ENCODE measurements at places on chromosomes 12 and 14.

GRCh38 chr14:104428860-104429259, 150.7 kb upstream of the C14orf180 start:
- no peak for DNase-seq

- no peak for DNase-seq
Observed at GRCh38 chr12:52256584-52256935, 17.9 kb upstream of the KRT86 start.

GRCh38 chr14:61077951-61078720, 97.1 kb downstream of the SLC38A6 start:
- no peak for DNase-seq

DNA sequence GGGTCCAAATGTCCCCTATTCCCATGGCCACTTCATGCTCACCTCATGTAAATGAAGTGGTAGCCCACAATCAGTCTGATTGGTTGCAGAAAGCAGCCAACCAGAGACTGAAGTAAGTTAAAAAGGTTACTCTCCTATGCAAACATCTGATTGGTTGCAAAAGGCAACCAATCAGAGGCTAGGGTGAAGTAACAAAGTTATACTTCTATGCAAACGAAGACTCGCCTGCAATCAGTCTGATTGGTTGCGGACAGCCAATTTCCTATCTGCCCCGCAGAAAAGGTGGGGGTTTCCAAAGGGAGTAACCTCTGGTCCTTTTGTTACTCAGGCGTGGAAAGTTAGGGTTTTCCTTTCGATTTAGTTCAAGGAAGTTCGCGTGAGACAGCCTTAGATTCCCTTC, 208.1 kb upstream of the NEDD1 start:
- peak; percentile 6 for DNase-seq

GRCh38 chr12:3197131-3197818, 120.1 kb downstream of the TSPAN9 start:
- DNase-seq: no peak

GRCh38 chr12:122421187-122421820, 1.2 kb downstream of the CLIP1 start:
- DNase-seq: peak; percentile 53

- no peak for DNase-seq
Observed at GRCh38 chr12:52082026-52082668, 2.6 kb downstream of the SMIM41 start.

- no peak for DNase-seq
Observed at GRCh38 chr12:40261937-40262336, 37.1 kb downstream of the LRRK2 start.

DNA sequence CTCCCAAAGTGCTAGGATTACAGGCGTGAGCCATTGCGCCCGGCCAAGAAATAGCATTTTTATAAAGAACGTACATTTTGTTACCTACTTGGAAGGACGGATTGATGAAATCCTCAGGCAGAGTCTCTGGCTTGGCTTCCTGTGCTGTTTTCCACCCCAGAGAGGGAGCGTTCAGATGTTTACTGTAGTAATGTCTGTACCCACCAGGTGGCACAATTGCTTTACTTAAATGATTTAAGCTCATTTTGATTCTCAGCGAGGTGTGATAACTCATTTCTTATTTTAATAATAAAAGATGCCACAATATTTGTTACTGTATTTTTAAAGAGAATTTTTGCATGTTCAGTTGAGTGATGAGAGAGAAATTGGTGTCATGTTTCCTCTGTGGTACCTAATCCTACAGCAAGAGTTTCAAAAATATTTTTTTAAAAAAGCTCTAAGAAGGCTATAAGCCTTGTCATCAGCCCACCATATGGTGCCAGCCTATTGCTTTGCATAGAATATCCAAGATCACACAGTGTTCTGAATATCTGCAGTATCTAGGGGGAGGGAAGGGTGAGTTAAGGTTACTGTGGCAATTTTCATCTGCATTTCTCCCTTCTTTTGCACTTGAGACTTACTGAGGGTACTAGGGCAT, 82.6 kb upstream of the TRAF3 start:
- peak; percentile 45 for DNase-seq

DNA sequence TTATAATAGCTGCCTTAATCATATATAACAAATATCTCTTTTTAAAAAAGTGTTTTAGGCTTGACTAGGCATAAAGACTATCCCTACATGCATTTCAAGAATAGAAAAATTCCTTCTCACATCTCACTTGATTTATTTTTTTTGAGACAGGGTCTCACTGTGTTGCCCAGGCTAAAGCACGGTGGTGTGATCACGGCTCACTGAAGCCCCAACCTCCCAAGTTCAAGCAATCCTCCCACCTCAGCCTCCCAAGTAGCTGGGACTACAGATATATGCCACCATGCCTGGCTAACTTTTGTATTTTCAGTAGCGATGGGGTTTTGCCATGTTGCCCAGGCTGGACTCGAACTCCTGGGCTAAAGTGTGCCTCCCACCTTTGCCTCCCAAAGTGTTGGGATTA, 59.4 kb downstream of the WDHD1 start:
- DNase-seq: no peak

DNA sequence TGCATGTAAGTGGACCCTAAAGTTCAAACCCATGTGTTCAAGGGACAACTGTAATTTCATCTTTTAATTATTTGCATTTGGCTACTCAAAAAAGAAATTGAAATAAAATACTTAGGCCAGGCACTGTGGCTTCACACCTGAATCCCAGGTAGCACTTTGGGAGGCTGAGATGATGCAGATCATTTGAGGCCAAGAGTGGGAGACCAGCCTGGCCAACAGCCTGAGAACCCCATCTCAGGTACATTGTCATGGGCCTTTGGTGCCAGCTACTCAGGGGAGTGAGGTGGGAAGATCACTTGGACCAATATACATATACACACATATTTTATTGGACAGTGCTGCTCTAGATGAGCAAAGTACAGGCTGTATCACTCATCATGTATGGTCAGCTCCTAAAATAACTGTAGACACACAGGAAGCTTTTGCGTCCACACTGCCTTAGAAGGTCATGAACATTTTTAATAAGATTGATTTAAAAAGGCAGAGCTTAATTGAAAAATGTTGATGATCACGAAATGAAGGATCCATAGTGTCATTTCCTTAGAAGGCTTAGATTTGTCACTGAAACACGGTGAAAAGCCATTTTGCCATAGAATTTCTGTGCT, 2.5 kb upstream of the ZCCHC8 start:
- DNase-seq: no peak

DNA sequence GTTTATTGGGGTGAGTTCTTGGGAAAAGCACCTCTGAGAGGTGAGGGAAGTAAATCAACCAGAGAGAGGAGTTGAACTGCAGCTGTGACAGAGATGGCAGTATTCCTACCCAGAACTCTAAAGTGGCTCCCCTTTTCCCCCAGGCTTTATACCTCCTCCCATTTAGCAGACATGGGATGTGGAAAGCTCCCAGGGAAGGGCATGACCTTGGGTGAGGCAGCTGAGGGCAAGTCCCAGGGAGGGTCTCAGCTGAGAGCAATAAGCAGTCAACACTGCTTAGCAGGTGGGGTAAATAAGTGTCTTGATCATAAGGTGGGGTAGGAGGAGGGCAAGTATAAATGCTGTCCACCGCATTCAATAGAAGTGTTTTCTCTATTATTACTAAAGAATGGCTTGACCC, 143.0 kb downstream of the AKAP6 start:
- DNase-seq: no peak

GRCh38 chr14:61113561-61114225, 132.6 kb downstream of the SLC38A6 start:
- no peak for DNase-seq

DNA sequence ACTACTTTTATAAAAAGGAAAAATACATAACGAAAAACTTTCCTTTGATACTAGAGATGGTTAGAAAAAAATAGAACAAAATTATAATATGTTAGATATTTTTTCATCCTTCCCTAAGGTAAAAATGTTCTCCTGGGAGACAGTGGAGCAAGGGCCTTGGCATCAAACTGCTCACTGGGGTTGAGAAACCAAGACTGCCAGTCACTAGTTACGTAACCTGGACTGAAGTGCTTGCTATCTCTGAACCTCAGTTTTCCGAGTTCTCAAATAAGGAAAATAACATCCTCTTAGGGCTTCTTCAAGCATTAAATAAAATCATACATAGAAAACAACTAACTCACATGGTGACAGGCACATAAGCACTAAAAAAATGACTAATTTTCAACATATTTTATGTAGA, 48.2 kb upstream of the FRMD6 start:
- DNase-seq: no peak

GRCh38 chr12:50925342-50925651, 27.0 kb upstream of the HIGD1C start:
- DNase-seq: no peak
